Testis (tissue), 5 donors: ENCODE measurements at places on chromosomes 16 and 17. TPM values are rescaled to one million over a fixed set of nuclear protein-coding genes. Genes with fewer than 3 reads are reported as not detected.

DNA sequence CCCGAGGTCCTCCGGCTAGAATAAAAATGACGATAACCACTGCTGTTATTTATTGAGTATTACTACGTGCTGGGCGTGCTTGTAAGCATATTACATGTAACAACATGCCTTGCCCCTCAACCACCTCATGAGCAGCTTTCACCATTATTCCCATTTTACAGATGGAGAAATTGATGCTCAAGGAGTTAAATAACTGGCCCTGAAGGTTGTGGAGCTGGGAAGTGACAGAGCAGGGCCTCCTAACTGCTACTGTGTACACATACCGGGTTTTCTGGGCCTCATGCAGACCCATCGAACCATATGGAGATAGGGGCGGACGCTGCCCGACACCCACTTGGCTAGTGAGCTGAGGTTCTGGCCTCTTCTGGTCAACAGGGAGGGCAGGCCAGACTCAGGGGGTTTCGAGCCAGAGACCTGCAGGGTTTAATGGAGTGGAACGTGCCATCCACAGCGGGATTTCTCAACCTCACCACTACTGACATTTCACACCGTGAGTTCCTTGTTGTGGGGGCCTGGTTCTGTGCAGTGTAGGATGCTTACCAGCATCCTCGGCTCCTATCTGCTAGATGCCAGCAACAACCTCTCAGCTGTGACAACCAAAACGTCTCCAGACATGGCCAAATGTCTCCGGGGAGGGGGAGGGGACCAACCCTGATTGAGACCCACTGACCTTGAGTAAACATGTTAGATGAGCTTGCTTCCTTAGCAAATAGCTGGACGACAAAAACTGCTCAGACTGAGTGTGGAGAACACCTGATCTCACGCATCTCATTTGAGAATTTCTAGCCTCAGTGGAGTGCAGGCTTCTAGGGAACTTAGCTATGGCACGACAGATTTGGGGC, 432.0 kb downstream of the SLC39A11 start:
- H3K36me3 ChIP-seq, result no peaks in the 10 kb centered on the region
- no peak overlapping the region for H3K4me3 ChIP-seq
- H3K27ac ChIP-seq, result no peak overlapping the region
- peaks cover 14% of the 10 kb centered on the region for H3K4me1 ChIP-seq

The ACE gene
- 87.8 TPM for total RNA-seq

DNA sequence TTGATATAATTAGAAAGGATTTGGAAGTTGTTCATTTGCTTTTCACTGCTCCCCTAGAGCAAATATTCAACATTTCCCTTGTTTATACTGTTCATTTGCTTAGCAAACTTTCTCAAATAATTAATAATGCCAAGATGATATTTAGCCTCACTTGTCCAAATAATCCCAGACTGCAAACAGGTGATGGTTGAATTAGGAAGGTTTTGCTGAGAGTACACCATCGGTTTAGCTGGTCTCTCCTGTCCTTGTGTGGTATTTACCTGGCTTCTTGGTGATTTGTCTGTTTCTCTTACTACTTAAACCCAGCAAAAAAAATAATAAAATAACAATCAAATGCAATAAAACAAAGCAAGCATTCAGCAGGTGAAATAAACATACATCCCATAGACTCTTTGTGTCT, 6.5 kb downstream of the KATNIP start:
- H3K4me1 ChIP-seq, result no peaks in the 10 kb centered on the region
- H3K4me3 ChIP-seq, result no peak overlapping the region
- H3K36me3 ChIP-seq, result no peaks in the 10 kb centered on the region
- no peak overlapping the region for H3K27ac ChIP-seq
- no peak for DNase-seq

The CFAP97D1 gene
- 20.0 TPM for total RNA-seq

The CEP112 gene
- 78.8 TPM for total RNA-seq

- DNase-seq, result peak; percentile 40
- H3K4me3 ChIP-seq, result no peak overlapping the region
- no peak overlapping the region for H3K27ac ChIP-seq
These were observed 7.5 kb upstream of the NOS2 start for GRCh38 chr17:27807567-27808470.

- H3K36me3 ChIP-seq, result no peaks in the 10 kb centered on the region
- peak; percentile 7 for DNase-seq
- no peaks in the 10 kb centered on the region for H3K4me1 ChIP-seq
- no peaks in the 10 kb centered on the region for H3K27me3 ChIP-seq
These were observed 22.3 kb upstream of the RBFOX3 start for GRCh38 chr17:79633154-79633553.

The OR4D1 gene
- 0.06 TPM for total RNA-seq

DNA sequence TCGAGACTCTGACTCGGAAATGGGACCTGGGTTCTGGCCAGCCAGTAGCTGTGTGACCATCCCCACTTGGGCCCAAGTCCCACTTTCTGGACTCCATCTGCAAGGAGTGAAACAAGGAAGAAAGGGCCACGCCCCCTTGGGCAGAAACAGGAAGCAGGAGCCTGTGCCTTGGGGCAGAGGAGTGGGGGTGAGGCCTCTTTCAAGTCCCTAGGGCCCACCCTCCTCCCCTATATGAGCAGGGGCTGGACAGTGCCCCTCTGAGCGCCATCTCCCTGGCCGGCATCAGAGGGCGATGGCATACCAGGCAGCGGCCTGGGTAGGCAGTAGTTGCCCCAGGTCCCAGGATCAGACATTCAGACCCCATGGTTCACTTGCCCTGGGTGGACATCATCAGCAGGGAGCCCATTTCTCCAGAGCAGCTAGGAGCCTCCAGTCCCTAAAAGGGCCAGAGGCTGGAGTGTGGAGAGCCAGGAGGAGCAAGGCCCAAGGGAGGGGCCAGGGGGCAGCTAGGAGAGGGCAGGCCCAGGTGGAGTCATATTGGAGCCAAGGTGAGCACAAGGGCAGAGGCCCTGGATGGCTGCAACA, 7.1 kb downstream of the BCAR1 start:
- H3K36me3 ChIP-seq, result no peaks in the 10 kb centered on the region
- no peaks in the 10 kb centered on the region for H3K27me3 ChIP-seq
- H3K27ac ChIP-seq, result peak overlapping the region; percentile 90
- no peak overlapping the region for H3K4me3 ChIP-seq
- DNase-seq, result peak; percentile 57
- H3K4me1 ChIP-seq, result peaks cover 84% of the 10 kb centered on the region

GRCh38 chr16:71460236-71460635, 1.8 kb downstream of the ZNF23 start:
- DNase-seq, result no peak
- H3K4me1 ChIP-seq, result peaks cover 7% of the 10 kb centered on the region
- H3K27ac ChIP-seq, result no peak overlapping the region
- H3K4me3 ChIP-seq, result no peak overlapping the region

GRCh38 chr17:9094193-9094592, 72.9 kb downstream of the NTN1 start:
- H3K4me1 ChIP-seq, result no peaks in the 10 kb centered on the region
- DNase-seq, result no peak
- H3K27ac ChIP-seq, result no peak overlapping the region
- no peaks in the 10 kb centered on the region for H3K36me3 ChIP-seq
- H3K4me3 ChIP-seq, result no peak overlapping the region
- no peaks in the 10 kb centered on the region for H3K27me3 ChIP-seq

GRCh38 chr17:9239246-9239792, 218.0 kb downstream of the NTN1 start:
- no peaks in the 10 kb centered on the region for H3K27me3 ChIP-seq
- H3K36me3 ChIP-seq, result no peaks in the 10 kb centered on the region
- H3K4me3 ChIP-seq, result peak overlapping the region; percentile 69

GRCh38 chr17:10729334-10730193, at the start of gene TMEM220:
Gene TMEM220, minus strand, starts transcription at chr17:10730023. Its CDS starts 172 bp downstream, at chr17:10729851.
- H3K27me3 ChIP-seq, result no peaks in the 10 kb centered on the region
- H3K4me1 ChIP-seq, result peaks cover 9% of the 10 kb centered on the region
- H3K36me3 ChIP-seq, result no peaks in the 10 kb centered on the region

- H3K36me3 ChIP-seq, result no peaks in the 10 kb centered on the region
- H3K4me1 ChIP-seq, result peaks cover 4% of the 10 kb centered on the region
- H3K27ac ChIP-seq, result no peak overlapping the region
- H3K4me3 ChIP-seq, result no peak overlapping the region
These were observed 6.2 kb downstream of the SPATA2L start for GRCh38 chr16:89695086-89695874.

- H3K4me3 ChIP-seq, result no peak overlapping the region
- H3K27me3 ChIP-seq, result no peaks in the 10 kb centered on the region
- H3K4me1 ChIP-seq, result no peaks in the 10 kb centered on the region
- no peak for DNase-seq
- no peaks in the 10 kb centered on the region for H3K36me3 ChIP-seq
These were observed 303.8 kb downstream of the SOX9 start for GRCh38 chr17:72424505-72425117.

DNA sequence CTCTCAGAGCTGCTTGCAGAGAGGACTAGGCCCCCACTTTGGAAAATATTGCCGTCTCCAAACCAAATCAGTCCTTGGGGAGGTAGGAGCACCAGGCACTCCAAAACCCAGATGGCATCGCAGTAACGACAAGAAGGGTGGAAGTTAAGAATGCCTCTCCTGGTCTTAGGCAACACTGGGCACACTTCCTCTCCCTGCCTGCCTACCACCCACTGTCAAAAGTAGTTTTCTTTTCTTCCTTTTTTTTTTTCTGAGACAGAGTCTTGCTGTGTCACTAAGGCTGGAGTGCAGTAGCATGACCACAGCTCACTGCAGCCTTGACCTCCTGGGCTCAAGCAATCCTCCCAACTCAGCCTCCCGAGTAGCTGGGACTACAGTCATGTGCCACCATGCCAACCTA, 47.2 kb downstream of the SRL start:
- H3K4me1 ChIP-seq, result peaks cover 14% of the 10 kb centered on the region
- no peak overlapping the region for H3K4me3 ChIP-seq
- H3K36me3 ChIP-seq, result no peaks in the 10 kb centered on the region
- DNase-seq, result no peak
- H3K27ac ChIP-seq, result no peak overlapping the region

The KREMEN2 gene
- 1.7 TPM for total RNA-seq
